ENCODE measurements at places on chromosomes 1 and 21.
A peak's percentile ranks its signal among the peaks of the same experiment; 100 is the strongest.

DNA sequence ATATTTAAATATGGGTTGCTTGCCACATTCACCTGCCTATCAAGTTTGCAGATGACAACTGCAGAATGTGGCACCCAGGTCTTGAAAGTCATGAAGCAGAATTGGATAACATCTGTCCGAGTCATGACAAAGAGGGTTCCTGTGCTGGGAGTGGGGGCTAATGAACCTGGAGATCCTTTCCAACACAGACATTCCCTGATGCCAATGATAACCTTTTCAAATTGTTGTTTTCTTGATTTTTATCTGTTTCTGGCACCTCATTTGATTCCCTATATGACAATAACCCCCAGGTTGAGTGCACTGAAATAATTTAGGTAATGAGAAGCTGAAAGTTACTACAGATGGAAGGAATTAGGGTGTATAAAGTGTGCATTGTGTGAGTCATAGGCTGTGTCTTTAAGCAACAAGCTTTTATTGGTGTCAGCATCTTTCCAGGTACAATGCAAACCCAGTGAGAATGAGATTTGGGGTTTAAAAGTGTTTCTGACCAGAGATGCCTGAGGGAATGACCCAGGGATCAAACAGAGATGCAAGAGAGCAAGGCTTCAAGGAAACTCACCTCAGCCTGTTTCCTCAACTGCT, 32.0 kb upstream of the IL10 start:
- DNase-seq = no peak

GRCh38 chr1:209342441-209343175, 240.9 kb upstream of the CAMK1G start:
- DNase-seq = no peak

- DNase-seq = peak; percentile 29
Observed at GRCh38 chr1:85579622-85580021, 939 bp upstream of the CCN1 start.

- DNase-seq = no peak
Observed at GRCh38 chr1:177020851-177021589, 143.5 kb downstream of the ASTN1 start.

DNA sequence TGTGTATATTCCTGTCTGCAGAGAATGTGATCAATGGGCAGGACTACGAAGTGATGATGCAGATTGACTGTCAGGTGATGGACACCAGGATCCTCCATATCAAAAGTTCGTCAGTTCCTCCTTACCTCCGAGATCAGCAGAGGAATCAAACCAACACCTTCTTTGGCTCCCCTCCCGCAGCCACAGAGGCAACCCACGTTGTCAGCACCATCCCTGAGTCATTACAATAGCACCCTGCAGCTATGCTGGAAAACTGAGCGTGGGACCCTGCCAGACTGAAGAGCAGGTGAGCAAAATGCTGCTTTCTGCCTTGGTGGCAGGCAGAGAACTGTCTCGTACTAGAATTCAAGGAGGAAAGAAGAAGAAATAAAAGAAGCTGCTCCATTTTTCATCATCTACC, 65.2 kb downstream of the OLFML2B start:
- DNase-seq = no peak

- DNase-seq = no peak
Observed at GRCh38 chr1:61344696-61345095, 262.3 kb downstream of the NFIA start.

DNA sequence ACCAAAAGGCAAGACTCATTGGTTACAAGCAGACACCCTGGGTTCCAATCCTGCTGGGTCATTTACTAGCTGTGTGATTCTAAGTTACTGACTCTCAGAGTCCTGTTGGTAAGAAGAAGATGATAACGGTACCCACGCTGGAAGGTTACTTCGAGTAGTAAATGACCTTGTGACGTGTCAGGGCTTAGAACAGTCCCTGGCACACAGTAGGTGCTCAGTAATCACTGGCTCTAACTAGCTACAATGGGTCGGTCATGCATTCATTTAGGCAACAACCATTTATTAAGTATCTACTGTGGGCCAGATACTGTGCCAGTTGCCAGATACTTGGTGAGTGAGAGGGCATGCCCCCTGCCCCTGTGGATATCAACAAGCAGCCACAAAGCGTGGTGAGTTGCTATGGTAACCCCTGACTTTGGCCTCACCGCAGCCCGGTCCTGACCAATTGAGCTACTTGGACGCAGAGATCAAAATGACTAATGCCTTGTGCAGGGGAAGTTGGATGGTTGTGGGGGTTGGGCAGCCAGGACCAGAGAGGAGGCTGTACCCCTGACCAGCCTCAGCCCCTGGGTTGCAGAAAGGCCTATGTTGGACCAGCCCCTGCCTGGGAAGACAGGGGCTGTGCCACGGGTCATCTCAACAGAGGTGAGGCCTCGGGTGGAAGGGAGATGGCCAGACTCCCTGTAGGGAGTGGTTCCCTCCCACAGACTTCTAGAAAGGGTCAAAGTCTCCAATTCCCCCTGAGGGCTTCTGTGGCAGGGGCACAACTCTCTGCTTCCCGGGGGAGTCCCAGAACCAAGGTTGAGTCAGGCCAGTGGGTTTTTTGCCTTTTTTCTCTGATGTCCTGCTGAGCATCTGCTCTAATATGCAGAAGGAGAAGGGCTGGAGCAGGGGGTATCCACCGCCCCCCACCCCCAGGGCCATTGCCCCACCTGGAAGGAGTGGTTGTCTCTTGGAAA, 16.0 kb downstream of the DHRS3 start:
- DNase-seq = peak; percentile 91

DNA sequence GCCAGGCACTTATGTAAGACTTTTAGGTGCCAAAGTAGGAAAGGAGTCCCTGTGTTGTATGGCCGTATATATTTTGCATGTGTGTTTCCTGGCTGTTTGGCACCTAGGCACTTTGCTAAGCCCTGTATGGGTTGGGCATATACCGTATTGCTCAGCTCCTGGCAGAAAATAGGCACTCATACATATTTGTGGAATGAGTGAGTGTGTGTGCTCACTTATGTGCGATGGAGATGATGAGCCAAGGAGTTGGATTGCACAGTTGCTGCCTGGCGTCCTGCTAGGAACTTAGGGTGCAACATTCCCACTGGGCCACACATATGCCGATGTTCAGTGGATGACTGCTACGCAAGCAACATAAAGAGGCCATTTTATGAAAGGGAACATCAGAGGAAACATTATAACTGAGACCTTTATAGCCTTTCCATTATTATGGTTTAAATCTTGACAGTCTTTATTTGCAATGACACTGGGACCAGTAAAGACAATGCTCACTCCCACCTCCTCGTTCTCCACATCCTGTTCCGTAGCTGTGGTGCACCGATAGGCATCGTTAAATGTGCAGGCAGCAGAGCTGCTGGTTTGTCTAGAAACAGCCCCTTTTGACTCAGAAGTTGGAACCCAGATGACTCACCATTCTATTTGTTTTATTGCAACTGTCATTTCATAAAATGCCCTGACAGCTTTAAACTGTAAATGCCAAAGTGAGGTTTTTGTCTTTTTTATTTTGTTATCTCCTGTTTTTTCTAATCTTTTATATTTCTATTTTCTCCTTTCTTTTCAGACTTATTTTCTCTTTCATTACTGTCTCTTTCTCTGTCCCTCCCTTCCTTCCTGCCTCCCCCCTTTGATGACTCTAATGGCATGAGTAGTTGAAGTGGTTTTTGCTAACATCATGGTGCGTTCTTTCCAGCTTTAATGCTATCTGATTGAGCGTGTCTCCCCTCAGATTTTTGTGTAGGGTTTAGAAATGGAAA, 36.1 kb downstream of the PEX14 start:
- DNase-seq = peak; percentile 31

DNA sequence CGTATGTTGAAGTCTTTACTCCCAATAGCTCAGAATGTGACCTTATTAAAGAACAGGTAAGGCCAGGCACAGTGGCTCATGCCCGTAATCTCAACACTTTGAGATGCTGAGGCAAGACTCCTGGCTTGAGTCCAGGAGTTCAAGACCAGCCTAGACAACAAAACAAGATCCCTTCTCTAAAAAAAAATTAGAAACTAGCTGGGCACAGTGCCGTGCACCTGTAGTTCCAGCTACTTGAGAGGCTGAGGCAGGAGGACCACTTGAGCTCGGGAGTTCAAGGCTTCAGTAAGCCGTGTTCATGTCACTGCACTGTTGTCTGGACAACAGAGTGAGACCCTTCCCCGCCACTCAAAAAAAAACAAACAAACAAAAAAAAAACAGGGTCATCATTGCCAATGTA, 171.3 kb downstream of the RERE start:
- DNase-seq = no peak

DNA sequence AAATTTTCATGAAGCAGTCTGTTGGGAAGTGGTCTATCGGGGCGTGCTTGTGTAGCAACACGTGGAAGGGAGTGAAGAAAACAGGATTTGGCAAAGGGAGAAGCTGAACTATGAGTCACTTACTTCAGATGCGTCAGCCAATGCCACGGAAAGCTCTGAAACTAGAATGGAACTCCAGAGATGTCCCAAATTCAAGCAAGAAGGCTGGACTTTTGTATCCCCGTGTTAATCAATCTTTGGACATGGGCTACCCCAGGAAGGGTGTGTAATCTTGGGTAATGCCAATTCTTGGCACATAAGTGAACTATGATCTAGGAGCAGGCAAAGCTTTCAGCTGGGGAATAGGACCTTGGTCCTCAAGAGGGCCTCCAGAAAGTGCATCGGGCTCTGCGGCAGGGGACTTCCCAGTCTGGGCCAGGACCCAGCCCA, 102.6 kb downstream of the ADSS2 start:
- peak; percentile 63 for DNase-seq

DNA sequence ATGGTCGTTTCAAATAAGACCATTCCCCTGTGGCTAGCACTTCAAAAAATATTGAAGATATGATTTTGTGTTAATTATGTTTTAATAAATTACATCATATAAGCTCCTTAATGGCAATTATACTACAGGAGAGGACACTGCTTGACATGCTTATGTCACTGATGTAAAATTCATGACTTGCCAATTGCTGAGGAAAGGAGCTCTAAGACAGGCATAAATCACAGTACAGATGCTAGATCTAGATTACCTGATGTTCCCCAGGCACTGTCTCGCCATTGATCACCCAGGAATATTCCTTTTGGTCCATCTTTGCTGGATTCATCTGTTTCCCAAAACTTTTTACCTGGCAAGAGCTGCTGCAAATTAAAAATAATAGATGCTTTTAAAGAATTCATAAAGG, 58.8 kb downstream of the PUM1 start:
- no peak for DNase-seq

GRCh38 chr21:36163750-36164741, 7.4 kb downstream of the DOP1B start:
- no peak for DNase-seq

DNA sequence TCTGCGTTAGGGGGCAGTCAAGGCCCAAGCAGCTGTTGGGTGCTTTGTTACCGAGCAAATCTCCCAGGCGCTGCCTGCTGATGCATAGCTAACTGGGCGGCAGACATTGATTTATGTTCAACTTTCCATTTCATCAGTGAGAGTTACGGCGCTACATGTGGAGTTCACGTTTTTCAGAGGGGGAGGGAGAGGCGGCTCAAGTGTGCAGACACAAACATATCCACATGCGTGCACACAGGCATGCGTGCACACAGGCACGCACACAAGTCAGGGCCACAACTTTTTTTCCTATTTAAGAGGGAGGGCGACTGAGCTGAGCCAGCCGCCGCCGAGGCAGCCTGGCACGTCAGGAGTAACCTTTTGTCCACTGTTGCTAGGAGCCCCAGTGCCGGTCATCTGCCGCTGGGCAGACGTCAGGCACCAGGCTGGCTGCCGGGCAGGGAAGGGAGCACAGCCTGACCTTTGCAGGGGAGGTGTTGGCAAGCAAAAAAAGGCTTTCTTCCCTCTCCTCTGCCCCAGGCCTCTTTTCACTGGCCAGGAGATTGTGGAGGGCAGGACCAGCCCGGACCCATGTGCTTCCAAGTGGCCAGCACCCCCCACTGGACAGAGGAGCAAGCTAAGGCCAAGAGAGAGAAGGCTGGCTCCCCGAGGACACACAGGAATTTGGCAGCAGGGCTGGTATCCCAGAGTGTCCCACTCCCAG, 73.3 kb downstream of the MRPL37 start:
- DNase-seq = peak; percentile 64

DNA sequence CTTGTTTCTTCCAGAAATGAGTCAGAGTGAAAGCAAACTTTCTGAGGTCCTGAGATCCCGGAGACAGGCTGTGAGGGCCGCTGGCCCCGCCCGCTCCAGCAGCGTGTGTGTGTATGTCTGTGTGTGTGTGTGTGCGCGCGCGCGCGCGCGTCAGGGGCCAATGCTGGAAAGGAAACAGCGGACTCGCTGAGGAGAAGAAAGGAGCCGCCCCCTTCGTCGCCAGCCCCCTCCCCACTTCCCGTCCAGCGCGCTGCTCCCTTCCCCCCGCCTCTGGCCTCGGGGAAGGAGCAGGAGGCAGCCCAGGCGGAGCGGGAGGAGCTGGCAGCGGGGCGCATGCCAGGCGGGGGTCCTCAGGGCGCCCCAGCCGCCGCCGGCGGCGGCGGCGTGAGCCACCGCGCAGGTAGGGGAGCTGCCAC, at the start of gene DISC1:
TSS of gene DISC1 (plus strand) at position 256 of the 416 bp plus-strand sequence. CDS start at position 334, 78 bp downstream.
- DNase-seq = peak; percentile 65

DNA sequence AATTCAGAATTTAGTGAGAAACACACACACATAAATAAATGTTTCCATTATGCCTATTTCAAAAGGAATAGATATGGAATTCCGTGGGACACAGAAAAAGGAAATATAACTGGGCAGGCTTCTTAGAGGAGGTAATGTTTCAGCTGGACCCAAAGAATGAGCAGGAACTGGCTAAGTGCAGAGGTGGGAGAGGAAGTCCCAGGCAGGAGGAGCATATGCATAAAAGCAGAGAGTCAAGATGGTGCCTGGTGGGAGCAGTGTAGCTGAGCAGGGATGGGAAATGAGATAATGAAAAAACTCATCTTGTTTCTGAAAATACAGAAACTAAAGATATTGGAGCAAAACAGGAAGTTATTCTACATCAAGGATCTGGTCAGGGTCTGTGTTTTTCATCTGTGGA, 115.2 kb upstream of the MAGI3 start:
- DNase-seq = no peak

GRCh38 chr1:204520834-204521709, 4.9 kb downstream of the MDM4 start:
- DNase-seq = no peak

All from AG09319 (cell line).